A549 treated with CpdA at 1 μM for 4 hours (cell line): ENCODE measurements at places on chromosomes 5 and 9. TPM values are rescaled to one million over a fixed set of nuclear protein-coding genes. Genes with fewer than 3 reads are reported as not detected.

Gene DNAH5
- 0.78 to 1.4 TPM (median 1.1 TPM) in 5 replicates for total RNA-seq

Gene RAB3C
- not detected in 5 replicates for total RNA-seq

Gene TEX48
- not detected in 5 replicates for total RNA-seq

Gene TAF1L
- total RNA-seq, result not detected in 5 replicates

Gene EQTN
- total RNA-seq, result not detected in 5 replicates

Gene UGT3A2
- not detected in 5 replicates for total RNA-seq

Gene RFESD
- 2.5 to 3.8 TPM (median 3.1 TPM) in 5 replicates for total RNA-seq

Gene LRRC70
- 0.10 to 0.19 TPM (median 0.16 TPM) in 4 of 5 replicates, not detected in the other for total RNA-seq

Gene SLC45A2
- total RNA-seq, result 0.07 to 0.16 TPM in 2 of 5 replicates, not detected in the others

Gene HTR1A
- total RNA-seq, result not detected in 5 replicates

Gene CCDC183
- total RNA-seq, result 0.20 to 0.83 TPM (median 0.45 TPM) in 5 replicates

Gene C9orf50
- total RNA-seq, result not detected in 5 replicates

Gene PCDHGB3
- 0.15 to 0.35 TPM (median 0.20 TPM) in 5 replicates for total RNA-seq

Gene ARHGEF28
- total RNA-seq, result 13.3 to 16.6 TPM (median 14.9 TPM) in 5 replicates

Gene ZNF454
- not detected in 5 replicates for total RNA-seq

Gene GCNT4
- 0.41 to 0.49 TPM (median 0.47 TPM) in 5 replicates for total RNA-seq

Gene TCERG1
- total RNA-seq, result 46.0 to 62.8 TPM (median 49.7 TPM) in 5 replicates

Gene ZNF658
- total RNA-seq, result 1.7 to 2.1 TPM (median 2.0 TPM) in 5 replicates

Gene MACIR
- total RNA-seq, result 18.5 to 20.2 TPM (median 19.9 TPM) in 5 replicates

Gene GFI1B
- total RNA-seq, result 0.07 TPM in 1 of 5 replicates, not detected in the others

Gene DRD1
- 0.83 to 1.4 TPM (median 1.0 TPM) in 5 replicates for total RNA-seq

Gene SLC34A1
- total RNA-seq, result not detected in 5 replicates

Gene CTSV
- 12.2 to 15.9 TPM (median 12.9 TPM) in 5 replicates for total RNA-seq

Gene SLC6A3
- total RNA-seq, result 0.05 to 0.14 TPM (median 0.08 TPM) in 5 replicates

Gene SPATA31C1
- not detected in 5 replicates for total RNA-seq

Gene RABGAP1
- total RNA-seq, result 13.4 to 18.1 TPM (median 14.6 TPM) in 5 replicates

Gene FBP2
- total RNA-seq, result not detected in 5 replicates

Gene OLFML2A
- total RNA-seq, result 15.5 to 24.4 TPM (median 18.2 TPM) in 5 replicates
